ELR (cell line): ENCODE measurements at places on chromosomes 12 and 14.

DNA sequence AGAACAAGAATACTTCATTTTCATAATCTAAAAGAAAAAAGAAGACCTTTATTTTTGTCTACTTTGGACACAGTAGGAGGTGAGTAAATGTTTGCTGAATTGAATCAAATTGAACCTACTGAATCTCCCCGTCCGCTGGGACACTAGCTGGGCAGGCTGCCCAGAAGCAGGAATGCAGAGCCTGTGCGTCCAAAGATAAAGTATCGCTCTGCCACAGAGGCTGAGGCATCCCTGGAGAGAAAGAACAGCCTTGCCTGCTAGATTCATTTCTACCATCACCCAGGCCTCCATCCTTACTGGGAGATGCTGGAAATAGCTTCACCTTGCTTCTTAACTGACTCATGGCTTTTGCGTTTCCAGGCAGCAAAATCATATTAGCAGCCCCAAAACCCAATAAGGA lies 64.1 kb upstream of the TSPAN11 start:
- DNase-seq = no peak

DNA sequence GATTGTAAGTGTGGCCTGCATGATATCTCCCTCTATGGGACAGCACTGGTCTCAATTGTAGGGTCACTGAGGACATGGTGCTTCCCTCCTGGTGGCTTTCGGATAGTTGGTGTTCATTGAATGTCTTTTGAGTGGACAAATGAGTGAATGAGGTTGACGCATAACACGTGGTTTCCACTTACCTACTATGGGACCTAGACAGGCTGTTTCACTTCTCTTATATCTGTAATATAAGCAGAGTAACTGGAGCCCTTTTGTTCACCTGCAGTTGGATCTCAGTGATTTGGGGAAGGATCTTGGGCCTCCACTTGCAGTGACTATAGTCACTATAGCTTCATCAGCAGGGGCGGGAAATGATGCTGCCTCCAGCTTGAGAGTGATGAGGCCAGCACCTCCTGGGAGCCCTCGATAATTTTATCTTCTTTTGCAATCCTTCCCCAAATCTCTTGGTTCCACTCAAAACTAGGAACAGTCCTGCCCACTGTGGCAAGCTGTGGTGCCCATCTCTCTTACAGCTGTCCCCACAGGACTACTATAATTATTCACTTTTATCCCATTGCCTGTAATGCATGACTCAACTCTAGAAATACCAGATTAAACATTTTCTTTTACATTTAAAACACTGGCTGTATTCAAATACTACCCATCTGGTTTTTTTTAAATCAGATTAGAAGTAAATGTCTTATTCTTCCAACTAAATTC lies 242.9 kb downstream of the CHST11 start:
- DNase-seq = no peak

GRCh38 chr12:116545144-116545543 lies 14.0 kb upstream of the MAP1LC3B2 start:
- no peak for DNase-seq

- no peak for DNase-seq
These were observed 1.3 kb upstream of the CLBA1 start for GRCh38 chr14:104984056-104984894.

GRCh38 chr14:62428429-62429203 lies 616.6 kb downstream of the KCNH5 start:
- DNase-seq = peak; percentile 67

DNA sequence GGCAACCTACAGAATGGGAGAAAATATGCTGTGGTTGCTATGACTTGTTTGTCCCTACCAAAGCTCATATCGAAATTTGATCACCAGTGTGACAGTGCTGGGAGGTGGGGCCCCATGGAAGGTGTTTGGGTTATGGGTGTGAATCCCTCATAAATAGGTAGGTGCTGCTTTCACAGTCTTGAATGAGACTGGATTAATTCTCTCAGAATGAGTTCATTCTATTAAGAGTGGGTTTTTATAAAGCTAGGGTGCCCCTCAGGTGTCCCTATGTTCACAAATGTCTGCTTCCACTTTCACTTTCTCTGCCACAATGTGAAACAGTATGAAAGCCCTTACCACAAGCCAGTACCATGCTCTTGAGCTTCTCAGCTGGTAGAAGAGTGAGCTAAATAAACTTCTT lies 133.5 kb downstream of the CPNE8 start:
- no peak for DNase-seq

DNA sequence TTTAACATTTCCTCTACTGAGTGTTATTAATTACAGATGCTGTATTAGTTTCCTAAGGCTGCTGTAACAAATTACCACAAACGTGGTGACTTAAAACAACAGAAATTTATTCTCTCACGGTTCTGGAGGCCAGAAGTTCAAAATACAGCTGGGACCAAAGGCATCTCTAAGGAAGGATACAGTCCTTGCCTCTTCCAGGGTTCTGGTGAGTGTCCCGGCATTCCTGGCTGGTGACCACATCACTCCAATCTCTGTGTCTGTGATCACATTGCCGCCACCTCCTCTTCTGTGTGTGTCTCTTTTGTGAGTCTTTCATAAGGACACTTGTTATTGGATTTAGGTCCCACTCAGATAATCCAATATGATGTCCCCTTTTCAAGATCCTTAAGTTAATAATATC lies 85.1 kb upstream of the CCDC198 start:
- no peak for DNase-seq

DNA sequence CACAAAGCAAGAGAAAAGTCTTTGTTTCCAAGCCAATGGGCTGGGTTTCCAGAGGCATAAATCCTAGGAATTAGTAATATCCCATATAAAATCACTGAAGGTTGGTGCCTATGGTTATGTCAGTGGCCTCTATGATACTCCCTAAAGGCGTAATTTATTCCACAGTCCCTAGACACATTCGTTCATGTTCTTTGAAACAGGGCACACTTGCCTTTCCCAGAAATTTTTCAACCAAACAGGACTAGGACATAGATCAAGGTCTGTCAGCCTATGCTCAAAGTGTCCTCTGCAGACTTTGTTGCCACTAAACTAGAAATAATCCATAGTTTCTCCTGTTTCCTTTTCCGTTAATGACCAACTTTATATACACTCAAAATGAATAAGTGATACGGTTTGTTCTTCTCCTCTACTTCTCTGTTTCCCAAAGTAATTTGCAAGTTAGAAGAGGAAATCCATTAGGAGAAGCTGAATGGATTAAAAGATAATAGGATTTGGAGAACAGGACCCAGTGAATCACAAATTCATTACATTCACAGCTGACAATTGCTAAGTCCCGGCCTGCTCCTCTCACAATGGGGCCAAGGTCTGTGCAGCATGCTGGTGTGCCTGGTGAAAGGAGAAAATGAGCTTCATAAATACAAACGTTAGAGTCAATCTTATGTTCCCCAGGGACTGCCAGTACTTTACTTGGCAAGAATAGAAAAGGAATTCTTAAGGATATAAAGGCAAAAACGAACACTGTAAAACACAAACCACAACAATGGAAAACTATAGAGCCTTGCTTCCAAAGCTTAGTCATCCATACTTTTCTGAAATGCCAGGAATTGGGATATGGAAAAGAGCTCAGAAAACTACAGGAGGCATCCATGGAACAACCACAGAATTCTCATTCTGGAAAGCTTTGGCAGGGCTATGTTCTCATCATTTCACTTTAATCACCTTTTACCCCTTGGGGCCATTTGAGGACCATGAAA lies 966.2 kb downstream of the NRXN3 start:
- no peak for DNase-seq

DNA sequence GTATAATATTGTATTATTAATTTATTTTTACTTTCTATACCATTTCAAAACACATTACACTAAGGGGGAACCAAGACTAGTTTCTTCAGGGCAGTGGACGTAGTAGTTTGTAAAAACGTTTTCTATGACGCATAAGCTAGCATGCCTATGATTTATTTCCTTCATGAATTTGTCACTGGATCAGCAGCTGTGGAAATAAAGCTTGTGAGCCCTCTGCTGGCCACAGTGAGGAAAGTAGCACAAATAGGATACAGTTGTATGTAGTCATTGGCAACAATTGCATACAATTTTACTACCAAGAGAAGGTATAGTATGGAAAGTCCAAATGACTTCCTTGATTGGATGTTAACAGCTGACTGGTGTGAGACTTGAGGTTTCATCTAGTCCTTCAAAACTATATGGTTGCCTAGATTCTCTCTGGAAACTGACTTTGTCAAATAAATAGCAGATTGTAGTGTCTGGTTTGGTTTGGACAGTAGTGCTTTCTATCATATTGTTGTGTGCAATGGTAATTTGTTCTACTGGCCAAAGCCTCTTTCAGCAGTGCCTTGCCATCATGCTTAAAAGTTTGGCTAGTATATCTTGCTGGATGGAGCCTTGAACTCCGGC lies 24.3 kb upstream of the PLEKHD1 start:
- DNase-seq = peak; percentile 94

DNA sequence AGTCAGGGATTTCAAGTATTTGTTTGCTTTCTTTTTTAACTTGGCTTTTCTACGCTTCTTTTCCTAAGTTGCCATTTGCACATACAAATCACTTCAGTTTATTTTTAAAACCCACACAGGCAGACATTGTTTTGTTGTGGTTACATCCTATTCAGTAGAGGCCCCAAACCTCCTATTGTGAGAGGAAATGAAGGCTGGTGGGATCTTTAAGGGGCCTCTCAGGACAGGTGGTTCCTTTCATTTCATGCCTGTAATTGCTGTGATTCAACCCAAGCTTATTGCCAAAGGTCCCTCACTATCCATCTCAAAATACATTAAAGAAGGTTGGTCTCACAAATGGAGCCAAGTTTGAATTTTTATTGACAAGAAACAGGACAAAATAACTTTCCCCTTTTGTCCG lies 257.1 kb downstream of the ADAMTS20 start:
- no peak for DNase-seq

- peak; percentile 68 for DNase-seq
These were observed 8.7 kb downstream of the BEGAIN start for GRCh38 chr14:100578552-100578951.

DNA sequence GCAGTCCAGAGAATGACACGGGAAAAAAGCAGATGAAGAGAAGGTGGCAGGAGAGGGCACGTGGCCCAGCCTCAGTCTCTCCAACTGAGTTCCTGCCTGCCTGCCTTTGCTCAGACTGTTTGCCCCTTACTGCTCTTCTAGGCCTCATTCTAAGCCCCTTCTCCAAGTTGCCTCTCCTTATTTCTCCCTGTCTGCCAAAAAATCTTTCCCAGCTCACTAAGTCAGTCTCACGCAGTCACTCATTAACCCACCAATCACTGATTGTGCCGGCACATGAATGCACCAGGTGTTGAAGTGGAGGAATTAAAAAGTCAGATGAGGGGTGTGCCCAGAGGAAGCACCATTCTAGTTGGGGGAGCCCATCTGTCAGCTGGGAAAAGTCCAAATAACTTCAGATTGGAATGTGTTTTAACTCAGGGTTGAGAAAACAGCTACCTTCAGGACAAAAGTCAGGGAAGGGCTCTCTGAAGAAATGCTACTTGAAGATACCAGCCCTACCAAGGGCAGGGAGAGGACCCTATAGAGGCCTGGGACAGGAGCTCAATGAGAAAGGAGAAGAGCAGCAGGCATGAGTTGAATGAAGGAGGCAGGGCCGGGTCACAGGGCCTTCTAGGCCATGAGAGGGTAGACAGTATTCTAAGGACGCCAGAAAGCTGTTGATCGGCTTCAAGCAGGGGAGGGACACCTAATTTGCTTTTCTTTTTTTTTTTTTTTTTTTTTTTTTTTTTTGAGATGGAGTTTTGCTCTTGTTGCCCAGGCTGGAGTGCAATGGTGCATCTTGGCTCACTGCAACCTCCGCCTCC lies 40.9 kb downstream of the DAD1 start:
- DNase-seq = no peak

- no peak for DNase-seq
These were observed 28.7 kb downstream of the LMNTD1 start for GRCh38 chr12:25524366-25524765.

DNA sequence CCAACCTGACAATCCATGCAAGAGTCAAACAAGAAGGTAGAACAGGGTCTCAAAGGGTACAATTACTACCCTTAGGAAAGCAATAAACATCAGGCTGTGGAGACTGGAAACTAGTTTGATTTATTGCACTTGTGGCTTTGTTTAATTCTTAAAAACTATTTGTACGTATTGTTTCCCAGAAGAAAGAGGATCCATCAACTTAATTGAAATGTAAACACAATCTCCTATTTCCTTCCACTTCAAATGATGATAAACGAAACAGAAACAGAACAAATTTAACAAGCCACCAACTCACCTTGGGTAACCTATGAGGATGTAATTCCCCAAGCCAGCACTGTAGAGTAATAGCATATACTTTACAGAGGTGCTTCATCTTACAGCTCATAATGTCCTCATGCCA lies 8.0 kb downstream of the STXBP6 start:
- DNase-seq = no peak

DNA sequence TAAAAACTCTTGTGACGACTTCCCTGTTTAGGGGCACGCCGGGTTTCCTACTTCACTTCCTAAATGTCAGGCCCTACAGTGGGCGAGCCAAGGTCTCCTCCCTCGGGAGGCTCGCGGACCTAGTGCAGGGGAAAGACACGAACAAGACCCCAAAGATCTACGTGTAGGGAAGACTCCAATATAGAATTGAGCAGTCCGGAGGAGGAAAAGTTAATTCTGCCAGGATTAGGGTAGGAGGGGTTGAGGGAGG lies 564 bp downstream of the ATXN3 start:
- DNase-seq = peak; percentile 57

DNA sequence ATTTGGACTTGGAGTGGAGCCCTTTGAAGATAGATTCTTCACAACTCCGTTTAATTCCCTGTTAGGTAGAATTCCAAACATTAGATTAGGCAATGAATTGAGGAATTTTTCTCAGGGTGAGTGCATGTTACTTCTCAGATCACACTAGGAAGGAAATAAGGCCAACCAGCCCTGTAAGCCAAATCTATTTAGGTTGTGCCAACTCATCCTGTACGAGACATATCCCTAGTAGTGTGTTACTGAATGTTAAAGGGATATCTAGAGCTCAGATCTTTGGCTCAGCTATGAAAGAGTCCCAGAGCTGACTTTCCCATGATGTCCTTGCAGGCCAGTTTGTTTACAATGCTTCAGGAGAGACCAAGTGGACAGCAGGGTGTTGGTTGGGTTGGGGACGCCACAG lies 45.6 kb downstream of the GPHB5 start:
- DNase-seq = no peak
